ENCODE measurements at places on chromosomes 7 and 10. TPM values are rescaled to one million over a fixed set of nuclear protein-coding genes. Genes with fewer than 3 reads are reported as not detected.

The NPVF gene
- total RNA-seq = not detected

The ALOX5 gene
- total RNA-seq = 52.3 TPM

The GPC2 gene
- total RNA-seq = 2.5 TPM

The MAGI2 gene
- 7.5 TPM for total RNA-seq

The RBM20 gene
- 0.55 TPM for total RNA-seq

The RPS24 gene
- total RNA-seq = 1,239 TPM

The CYP2C19 gene
- 0.61 TPM for total RNA-seq

The CRYGN gene
- not detected for total RNA-seq

The PPP1R17 gene
- not detected for total RNA-seq

The SORBS1 gene
- total RNA-seq = 44.0 TPM

The ZWINT gene
- 15.3 TPM for total RNA-seq

DNA sequence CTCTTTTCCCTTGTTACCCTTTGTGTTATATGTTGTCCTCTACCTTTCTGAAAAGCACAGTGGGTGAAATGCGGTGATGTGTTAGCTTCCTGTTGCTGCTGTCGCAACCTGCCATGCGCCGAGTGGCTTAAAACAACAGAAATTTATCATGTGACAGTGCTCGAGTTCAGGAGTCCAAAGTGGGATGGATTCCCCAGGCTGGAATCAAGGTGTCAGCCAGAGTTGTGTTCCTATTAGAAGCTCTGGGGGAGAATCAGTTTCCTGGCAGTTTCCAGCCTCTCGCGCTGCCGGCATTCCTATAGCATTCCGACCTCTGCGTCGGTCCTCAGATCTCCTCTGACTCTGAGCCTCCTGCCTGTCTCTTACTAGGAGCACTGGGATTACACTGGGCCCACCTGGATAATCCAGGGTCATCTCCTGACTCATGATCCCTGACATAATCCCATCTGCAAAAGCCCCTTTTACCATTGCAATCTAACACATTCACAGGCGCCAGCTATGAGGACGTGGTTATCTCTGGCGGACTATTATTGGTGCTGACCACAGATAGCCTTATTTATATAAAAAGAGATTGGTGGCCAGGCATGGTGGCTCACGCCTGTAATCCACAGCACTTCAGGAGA is 207.5 kb downstream of the CUX1 start:
- no peak for DNase-seq
- H3K27me3 ChIP-seq = no peaks in the 10 kb centered on the region
- H3K4me3 ChIP-seq = no peak overlapping the region
- no peaks in the 10 kb centered on the region for H3K4me1 ChIP-seq
- H3K27ac ChIP-seq = no peak overlapping the region
- H3K36me3 ChIP-seq = no peaks in the 10 kb centered on the region

DNA sequence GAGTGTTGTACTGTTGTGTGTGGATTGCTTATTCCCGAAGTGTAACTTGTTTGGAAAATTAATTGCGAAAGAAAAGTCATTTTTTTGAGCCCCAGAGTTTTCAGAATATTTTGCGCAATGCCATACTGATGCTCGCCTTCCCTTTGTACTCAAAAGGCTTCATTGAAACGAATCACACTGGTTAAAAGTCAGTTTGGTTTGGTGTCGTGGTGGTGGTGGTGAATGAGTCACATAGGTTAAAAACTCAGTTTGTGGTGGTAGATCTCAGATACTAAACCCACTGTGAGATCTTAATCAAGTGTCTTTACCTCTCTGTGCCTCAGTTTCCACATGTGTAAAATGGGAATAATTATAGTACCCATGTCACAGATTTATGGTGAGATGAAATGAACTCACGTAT is 61.1 kb upstream of the IL6 start:
- no peaks in the 10 kb centered on the region for H3K27me3 ChIP-seq
- H3K4me1 ChIP-seq = no peaks in the 10 kb centered on the region
- H3K27ac ChIP-seq = no peak overlapping the region
- H3K4me3 ChIP-seq = no peak overlapping the region

GRCh38 chr10:30727524-30727923 is 98.0 kb upstream of the LYZL2 start:
- no peaks in the 10 kb centered on the region for H3K36me3 ChIP-seq
- no peak overlapping the region for H3K27ac ChIP-seq
- no peaks in the 10 kb centered on the region for H3K27me3 ChIP-seq

- H3K4me3 ChIP-seq = no peak overlapping the region
- H3K27me3 ChIP-seq = no peaks in the 10 kb centered on the region
- DNase-seq = no peak
- no peak overlapping the region for H3K27ac ChIP-seq
These were observed 48.4 kb downstream of the FGFBP3 start for GRCh38 chr10:91860885-91861284.

DNA sequence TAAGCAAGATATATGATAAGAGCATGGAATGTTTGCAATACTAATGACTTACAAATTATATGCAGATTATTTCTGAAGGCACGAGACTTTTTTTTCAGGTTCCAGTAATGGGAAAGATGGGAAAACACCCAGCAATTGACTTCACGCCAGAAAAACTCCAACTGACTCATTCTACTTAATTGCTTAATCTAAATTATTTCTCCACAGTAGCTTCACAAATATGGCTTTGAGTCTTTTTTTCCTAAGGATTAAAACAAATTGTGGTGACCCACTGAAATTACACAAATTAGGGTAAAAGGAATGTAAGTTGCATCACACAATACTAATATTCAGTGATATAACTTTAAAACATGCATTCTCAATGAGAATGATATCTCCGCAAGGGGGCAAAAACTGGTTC is 138.7 kb downstream of the GNAI1 start:
- H3K36me3 ChIP-seq = no peaks in the 10 kb centered on the region
- H3K27me3 ChIP-seq = no peaks in the 10 kb centered on the region
- H3K4me1 ChIP-seq = no peaks in the 10 kb centered on the region

- H3K27ac ChIP-seq = no peak overlapping the region
- peaks cover 2% of the 10 kb centered on the region for H3K4me1 ChIP-seq
- H3K27me3 ChIP-seq = no peaks in the 10 kb centered on the region
- no peak for DNase-seq
- no peaks in the 10 kb centered on the region for H3K36me3 ChIP-seq
- H3K4me3 ChIP-seq = no peak overlapping the region
These were observed 65.9 kb downstream of the GOLGA7B start for GRCh38 chr10:97915346-97916131.

DNA sequence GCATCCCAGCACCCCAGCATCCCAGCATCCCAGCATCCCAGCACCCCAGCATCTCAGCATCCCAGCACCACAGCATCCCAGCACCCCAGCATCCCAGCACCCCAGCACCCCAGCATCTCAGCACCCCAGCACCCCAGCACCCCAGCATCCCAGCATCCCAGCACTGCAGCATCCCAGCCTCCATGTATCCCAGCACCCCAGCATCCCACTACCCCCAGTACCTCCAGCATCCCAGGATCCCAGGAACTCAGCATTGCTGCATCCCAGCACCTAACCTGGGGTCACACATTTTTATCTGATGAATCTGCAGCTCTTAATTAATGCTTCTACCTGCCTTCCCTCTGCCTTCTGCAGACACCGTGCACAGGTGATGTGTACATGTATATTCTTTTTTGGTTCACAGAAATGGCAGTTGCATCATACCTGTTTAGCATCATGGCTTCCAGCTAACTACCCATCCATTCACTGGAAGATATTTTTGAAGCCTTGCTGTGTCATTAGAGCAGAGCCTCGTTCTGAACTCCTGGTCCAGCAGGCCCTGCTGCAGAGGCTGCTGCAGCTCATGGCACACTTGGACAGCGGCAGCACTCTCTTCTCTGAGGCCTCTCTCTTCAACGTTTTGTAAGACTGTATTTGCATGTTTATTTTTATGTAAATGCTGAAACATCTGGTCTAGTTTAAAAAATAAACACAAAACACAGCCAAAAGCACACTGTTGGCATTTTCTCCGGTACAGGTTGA is 4.6 kb upstream of the CFAP46 start:
- no peak for DNase-seq
- no peak overlapping the region for H3K27ac ChIP-seq
- no peak overlapping the region for H3K4me3 ChIP-seq

- no peaks in the 10 kb centered on the region for H3K36me3 ChIP-seq
- no peak for DNase-seq
- H3K27me3 ChIP-seq = no peaks in the 10 kb centered on the region
- peak overlapping the region; percentile 91 for H3K27ac ChIP-seq
These were observed 108.3 kb downstream of the EGFR start for GRCh38 chr7:55127135-55127551.

GRCh38 chr7:124032369-124033094 is at the start of gene TMEM229A:
TMEM229A (minus strand) TSS chr7:124033067; CDS start chr7:124033003, 64 bp downstream.
- no peak within 1 kb of the TSS for H3K27ac ChIP-seq
- DNase-seq = peak; percentile 36

DNA sequence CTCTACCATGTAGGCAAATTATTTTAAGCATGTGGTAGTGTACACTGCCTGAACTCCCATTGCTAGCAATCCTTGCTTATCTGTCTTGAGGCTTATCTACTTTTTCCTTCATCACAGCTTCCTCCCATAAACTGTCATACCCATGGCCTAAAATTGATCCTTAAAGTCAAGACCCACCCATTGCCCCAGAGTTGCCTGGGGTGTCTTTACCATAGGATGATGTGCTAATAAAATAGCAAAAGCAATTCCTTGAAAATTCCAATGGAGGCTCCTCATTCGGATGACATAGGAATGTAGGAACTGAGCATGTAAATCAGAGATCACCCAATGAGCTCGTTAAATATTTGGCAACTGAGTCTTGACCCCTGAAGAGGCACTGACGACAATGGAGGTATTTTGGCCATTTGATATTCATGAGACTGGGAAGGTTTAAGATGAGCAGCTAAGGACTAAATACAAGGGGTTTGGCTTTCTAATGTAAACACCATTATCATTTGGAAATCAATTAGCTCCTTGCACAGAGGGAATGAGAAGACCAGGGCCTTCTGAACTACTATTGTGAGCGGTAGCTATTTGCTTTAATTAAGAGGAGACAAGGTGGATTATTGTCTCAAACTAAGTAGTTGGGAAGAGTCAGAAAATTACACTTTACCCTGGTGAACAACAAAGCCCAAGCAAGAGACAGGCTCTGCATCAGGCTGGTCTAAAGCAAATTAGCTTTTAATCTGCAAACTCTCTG is 234.9 kb downstream of the GATA3 start:
- no peak overlapping the region for H3K27ac ChIP-seq
- DNase-seq = no peak
- no peaks in the 10 kb centered on the region for H3K36me3 ChIP-seq
- H3K4me3 ChIP-seq = no peak overlapping the region
- H3K27me3 ChIP-seq = no peaks in the 10 kb centered on the region

DNA sequence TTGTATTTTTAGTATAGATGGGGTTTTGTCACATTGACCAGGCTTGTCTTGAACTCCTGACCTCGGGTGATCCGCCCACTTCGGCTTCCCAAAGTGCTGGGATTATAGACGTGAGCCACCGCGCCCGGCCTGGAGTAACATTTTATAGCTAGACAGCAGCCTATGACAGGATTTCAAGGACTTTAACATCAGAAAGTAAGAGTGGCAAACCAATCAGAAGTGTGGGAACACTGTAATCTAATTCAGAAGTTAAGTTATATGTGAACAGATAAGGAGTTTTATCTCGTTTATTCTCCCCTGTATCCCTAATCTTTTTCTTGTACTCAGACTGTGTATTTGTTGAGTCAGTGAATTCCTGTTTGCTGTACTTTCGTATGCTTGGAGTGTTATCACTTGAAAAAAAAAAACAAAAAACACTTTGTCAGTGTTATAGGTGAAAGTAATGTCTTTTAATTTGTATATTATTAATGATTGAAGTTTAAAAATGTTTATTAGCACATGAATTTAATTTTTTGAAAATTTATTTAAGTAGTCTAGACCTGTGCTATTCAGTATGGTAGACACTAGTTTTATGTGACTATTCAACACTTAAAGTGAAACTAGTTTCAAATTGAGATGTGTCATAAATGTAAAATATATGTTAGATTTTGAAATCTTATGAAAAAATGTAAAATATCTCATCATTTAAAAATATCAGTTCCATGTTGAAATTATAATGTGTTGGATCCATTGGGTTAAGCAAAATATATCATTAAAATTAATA is 38.6 kb downstream of the RSBN1L start:
- no peaks in the 10 kb centered on the region for H3K27me3 ChIP-seq
- peaks cover 16% of the 10 kb centered on the region for H3K36me3 ChIP-seq
- no peak for DNase-seq
- H3K27ac ChIP-seq = no peak overlapping the region

- no peaks in the 10 kb centered on the region for H3K27me3 ChIP-seq
- H3K36me3 ChIP-seq = no peaks in the 10 kb centered on the region
- no peak for DNase-seq
- no peak overlapping the region for H3K4me3 ChIP-seq
- peaks cover 25% of the 10 kb centered on the region for H3K4me1 ChIP-seq
These were observed 1.5 kb downstream of the SEM1 start for GRCh38 chr7:96707901-96708774.

GRCh38 chr7:38973760-38974159 is 3.9 kb upstream of the POU6F2 start:
- DNase-seq = no peak
- H3K27me3 ChIP-seq = peaks cover 17% of the 10 kb centered on the region
- H3K4me3 ChIP-seq = no peak overlapping the region
- H3K4me1 ChIP-seq = peaks cover 4% of the 10 kb centered on the region
- no peak overlapping the region for H3K27ac ChIP-seq

DNA sequence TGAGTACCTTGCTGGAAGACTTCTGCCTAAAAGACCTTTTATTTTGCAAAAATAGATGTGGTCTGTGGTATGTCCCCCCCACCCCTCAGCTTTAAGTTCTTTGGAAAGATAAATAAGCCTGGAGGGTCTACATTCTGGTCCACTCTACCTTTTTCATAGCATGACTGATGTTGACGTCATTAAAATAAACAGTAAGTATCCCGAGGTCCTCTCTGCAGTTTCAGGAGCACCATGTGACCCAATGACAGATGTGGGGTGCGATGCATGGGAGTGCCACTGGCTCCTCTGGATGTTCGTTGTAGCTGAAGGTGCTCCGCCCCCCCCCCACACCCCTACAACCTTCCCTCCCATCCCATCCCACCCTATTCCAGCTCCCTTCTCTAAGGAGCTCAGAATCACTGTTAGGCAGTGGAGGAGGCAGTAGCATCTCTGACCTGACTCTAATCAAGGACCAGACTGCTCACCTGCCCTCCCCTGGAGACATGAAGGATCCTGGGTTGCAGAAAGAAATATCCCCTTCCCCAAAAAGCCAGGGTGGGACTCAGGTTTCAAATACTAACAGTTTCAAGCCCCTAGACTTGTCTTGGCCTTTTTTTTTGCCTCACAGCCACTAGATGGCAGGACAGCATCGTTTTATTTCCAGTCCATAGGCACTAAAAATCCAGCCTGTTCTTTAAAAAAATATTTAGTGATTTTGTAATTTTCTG is 25.1 kb downstream of the CASP7 start:
- H3K36me3 ChIP-seq = peaks cover 23% of the 10 kb centered on the region
- peaks cover 5% of the 10 kb centered on the region for H3K4me1 ChIP-seq
- no peak overlapping the region for H3K27ac ChIP-seq
- no peak for DNase-seq
- no peak overlapping the region for H3K4me3 ChIP-seq

- H3K4me1 ChIP-seq = no peaks in the 10 kb centered on the region
- DNase-seq = no peak
- H3K27me3 ChIP-seq = no peaks in the 10 kb centered on the region
These were observed 8.2 kb downstream of the TPK1 start for GRCh38 chr7:144827621-144828020.
